NCI-H2107 (cell line): ENCODE measurements at places on chromosomes 7 and 10.

- no peak for DNase-seq
Observed at GRCh38 chr7:80611353-80611752, 27.1 kb upstream of the CD36 start.

GRCh38 chr10:92241158-92241500 is 49.7 kb downstream of the CPEB3 start:
- DNase-seq, result no peak

DNA sequence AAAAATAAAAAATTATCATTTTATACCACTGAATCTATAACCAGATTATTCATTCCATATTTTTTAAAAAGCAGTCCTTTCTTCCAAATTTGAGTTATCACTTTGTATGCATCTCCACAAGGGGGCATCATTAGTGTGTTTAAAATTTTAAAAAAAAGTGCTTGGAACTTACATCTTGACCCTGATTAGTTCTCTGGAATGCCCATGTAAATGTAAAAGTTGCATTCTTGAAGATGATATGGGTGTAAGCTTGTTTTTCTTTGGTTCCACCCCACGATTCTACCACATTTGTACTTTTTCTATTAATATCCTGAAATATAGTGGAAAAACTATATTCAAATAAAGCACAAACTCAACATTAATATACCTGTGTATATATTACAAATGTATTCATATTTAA is 144.9 kb downstream of the ELAPOR2 start:
- DNase-seq, result no peak

DNA sequence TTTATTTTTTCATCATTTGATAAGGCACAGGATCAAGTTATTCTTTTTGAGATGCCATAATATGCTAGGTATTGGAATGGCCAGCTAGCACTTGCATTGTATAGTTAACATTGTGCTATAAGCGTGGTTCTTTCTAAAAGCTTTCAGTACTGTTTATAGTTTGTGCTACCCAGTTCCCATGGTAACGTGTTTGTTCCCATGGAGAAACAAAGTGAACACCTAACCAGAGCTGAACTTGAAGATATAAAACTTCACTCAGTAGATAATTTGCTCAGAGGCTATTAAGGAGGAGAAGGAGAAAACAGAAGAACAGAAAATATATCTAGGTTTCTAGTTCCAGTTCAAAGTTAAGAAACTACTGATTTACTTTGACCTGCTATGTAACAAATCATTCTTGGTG is 23.6 kb upstream of the ITGB8 start:
- no peak for DNase-seq

GRCh38 chr10:123784646-123785045 is 107.0 kb downstream of the CPXM2 start:
- DNase-seq, result no peak

- no peak for DNase-seq
Observed at GRCh38 chr7:139973101-139974050, 89.4 kb downstream of the PARP12 start.

- DNase-seq, result no peak
Observed at GRCh38 chr10:131202990-131203389, 108.5 kb downstream of the TCERG1L start.

- DNase-seq, result no peak
Observed at GRCh38 chr10:100979791-100980272, 7.5 kb downstream of the MRPL43 start.

DNA sequence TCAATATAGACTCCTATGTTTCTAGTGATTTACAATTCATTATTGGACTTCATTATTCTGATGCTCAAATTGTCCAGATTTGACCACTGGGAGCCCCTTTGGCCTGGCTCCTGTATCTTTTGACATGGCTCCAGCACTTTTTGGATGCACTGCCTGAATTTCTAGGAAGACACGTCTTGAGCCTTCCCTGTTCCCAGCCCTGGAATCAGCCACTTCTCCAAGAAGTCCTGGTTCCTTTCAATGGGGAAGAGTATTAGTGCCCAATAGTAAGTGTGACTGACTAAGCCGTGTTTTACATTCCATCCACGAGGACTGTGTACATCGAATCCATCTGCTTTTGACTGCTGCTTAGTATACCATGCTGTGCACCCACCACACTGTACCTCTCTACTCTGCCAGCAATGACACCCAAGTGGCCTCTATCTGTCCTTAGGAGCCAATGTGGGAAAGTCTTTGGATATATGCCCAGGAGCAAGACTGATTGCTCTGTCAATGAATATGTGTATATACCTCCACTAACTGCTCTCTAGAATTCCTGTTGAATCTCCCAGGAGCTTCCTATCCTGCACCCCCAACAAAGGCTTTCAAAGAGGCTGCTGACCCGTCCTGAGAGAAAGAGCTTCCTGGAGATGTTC is 23.2 kb upstream of the NPFFR1 start:
- DNase-seq, result no peak

DNA sequence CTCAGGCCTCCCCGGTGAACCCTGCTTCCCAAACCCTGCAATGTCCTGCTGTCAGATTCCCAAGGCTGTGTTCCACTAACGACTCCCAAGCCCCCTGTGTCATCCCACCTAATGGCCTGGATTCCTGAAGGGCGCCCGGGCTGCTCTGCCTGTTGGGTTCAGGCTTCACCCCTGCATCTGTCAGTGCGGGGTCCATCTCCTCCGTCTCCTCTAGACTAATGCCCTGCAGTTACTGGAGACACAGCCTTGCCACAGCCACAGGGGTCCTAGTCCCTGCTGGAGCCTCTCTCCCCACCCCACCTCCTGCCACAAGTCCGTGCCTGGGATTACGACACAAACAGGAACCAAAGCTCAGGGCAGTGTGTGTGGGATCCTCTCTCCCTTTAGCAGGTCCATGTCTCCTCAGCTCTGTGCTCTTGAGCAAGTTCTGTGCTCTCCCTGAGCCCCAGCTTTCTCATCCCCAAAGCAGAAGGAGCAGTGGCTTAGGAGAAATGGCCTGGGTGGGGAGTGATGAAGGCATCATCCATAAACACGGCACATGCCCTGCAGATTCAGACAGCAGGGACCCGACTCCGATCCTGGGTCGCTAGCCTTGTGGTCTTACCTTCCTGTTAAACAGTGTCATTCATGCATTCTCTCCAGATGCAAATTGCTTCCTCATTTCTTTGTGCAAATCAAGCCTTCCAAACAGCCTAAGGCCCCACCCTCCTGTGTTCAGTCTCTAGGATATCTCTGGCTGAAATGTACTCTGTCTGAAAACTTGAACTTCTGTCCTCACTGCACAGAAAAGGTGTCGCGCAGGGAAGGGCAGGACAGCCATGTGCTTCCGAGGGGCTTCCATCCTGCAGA is 8.2 kb upstream of the RBP3 start:
- DNase-seq, result no peak

DNA sequence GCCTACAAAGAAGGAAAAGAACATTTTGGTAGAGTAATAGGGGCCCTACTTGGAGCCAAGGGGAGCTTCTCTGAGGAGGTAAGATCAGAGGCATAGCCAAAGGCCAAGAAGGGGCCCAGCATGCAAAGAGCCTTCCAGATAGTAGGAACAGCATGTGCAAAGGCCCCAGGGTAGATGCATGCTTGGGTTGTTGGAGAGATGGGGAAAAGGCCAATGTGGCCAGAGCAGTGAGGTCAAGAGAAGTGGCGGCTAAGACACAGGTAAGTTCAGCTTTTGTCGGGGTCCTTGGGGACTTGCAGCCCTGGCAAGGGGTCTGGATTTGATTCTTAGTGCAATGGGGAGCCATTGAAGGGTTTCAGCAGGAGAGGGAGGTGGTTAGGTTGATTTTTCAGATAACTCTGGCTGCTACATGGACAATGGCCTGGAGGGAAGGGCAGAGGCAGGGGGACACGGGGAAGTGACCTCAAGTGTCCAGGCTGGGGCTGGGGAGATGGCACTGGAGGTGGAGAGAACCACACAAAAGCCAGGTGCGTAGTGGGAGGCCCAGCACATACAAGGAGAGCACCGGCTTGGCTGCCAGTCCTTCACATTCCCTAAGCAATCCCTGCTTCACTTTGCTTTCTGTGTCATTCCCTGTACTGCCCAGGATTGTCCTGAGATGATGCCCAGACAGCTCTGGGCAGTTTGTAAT is 16.5 kb downstream of the GRID1 start:
- DNase-seq, result no peak

DNA sequence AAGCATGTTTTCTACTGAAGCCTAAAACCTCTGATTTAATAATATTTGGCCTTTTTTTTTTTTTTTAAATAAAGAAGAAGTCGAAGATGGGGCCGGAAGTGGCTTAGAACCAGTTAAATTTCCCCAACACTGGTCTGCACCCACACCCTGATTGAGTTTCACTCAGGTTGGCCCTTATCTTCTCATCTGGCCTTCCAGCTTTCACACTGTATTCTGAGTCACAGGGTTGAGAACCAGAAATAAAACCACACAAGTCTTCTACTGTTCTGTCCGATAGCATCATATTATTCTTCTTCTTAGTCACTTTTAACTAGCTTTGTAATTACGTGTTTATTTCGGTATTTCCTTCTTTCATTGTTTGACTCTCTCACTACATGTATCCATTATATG is 9.9 kb downstream of the ZNF365 start:
- DNase-seq, result no peak
